Omental fat pad (tissue), 4 donors: ENCODE measurements at places on chromosomes 12 and 14.

- no peak for DNase-seq
Measured at GRCh38 chr14:95227279-95227860, 70.0 kb upstream of the DICER1 start.

DNA sequence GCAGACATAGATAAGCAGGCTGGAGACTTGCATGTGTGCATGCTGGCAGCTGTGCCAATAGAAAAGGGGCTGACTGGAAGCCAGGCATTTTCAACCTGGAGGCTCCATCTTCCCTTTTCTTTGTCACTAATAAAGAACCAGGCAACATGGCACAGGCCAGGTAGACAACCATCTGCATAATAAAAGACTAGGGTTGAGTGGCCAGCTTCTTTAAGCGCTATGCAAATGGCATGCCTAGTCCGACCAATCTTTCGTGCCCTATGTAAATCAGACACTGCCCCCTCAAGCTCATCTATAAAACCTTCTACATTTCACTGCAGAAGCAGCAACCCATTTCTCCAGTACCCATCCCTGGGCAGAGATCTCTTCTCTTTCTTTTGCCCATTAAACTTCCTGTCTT lies 4.6 kb upstream of the KLRC1 start:
- no peak for DNase-seq

GRCh38 chr14:67186789-67187584 lies 2.3 kb upstream of the GARIN2 start:
- no peak for DNase-seq

DNA sequence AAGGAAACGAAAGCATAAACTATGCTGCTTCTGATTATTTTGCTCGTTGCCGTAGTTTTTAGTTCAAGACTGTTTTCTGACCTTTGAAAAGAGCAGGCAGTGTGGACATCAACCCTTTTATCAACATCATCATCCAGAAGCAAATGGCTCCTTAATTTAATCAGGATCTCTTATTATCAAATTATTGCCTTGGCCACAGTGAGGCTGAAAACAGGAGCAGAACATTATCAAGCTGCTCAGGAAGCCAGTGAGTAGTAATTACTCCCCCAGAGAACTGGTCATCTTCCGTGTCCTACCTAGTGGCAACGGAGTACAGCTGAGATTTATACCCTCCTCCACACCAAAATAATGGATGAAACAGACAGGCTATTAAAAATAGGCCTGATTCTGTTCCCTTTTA lies 2.2 kb upstream of the DIABLO start:
- DNase-seq: no peak

GRCh38 chr14:69666690-69667211 lies 55.4 kb downstream of the SUSD6 start:
- no peak for DNase-seq

GRCh38 chr12:41277100-41277945 lies 89.2 kb downstream of the PDZRN4 start:
- no peak for DNase-seq

- no peak for DNase-seq
Measured at GRCh38 chr14:59123975-59124374, 64.5 kb upstream of the DAAM1 start.

GRCh38 chr14:90829677-90830076 lies 13.4 kb upstream of the TTC7B start:
- DNase-seq: no peak

DNA sequence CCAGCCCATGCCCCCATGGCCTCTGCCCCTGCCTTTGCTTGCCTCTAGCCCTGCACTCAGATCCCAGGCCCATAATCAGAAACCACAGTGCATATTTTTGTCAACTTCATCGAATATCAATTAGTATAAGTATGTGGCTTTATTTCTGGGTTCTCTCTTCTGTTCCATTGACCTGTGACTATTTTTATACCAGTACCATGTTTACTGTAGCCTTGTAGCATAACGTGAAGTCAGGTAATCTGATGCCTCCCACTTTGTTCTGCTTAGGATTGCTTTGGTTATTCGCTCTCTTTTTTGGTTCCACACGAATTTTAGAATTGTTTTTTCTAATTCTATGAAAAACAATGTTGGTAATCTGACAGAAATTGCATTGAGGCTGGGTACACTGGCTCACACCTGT lies 14.9 kb downstream of the EEA1 start:
- no peak for DNase-seq

- no peak for DNase-seq
Measured at GRCh38 chr12:13956060-13956590, 25.3 kb downstream of the GRIN2B start.

DNA sequence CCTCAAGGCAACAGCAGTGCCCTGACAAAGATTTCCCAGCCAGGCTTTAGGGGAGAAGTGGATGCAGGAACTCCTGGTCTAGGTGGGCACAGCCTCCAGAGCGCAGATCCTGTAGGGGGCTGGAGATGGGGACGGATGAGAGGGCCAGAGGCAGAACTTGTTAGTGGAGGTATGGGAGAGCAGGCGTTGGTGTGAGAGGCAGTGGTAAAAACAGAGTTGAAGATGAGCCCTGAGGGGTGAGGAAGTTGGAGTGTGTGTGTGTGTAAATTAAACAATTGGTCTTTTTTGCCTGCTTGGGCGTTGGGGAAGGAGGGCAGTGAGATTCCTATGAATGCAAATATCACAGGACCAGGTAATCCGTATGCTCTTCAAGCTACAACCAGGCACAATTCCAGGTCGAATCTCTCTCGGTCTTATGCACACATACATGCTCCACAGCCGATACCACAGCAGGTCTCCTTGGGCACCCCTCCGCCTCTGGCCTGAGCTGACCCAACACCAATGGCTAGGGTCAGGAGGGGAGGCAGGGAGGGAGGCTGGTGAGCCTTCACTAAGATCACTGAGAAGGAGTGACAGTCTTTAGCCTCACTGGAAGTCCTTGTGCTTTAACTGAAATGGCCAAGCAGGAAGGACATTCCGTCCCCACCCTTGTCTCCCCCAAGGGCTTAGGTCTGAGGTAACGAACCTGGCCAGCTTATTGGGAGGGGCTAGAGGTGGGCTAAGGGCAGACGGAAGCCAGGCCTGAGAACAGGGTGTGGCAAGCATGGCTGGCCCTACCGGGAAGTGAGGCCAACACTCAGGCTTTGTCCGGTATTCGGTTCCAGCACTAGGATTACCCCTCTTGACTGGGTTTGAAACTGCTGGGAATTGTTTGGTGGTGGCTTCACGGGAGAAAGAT lies 1.5 kb upstream of the KRT7 start:
- peak; percentile 16 for DNase-seq

DNA sequence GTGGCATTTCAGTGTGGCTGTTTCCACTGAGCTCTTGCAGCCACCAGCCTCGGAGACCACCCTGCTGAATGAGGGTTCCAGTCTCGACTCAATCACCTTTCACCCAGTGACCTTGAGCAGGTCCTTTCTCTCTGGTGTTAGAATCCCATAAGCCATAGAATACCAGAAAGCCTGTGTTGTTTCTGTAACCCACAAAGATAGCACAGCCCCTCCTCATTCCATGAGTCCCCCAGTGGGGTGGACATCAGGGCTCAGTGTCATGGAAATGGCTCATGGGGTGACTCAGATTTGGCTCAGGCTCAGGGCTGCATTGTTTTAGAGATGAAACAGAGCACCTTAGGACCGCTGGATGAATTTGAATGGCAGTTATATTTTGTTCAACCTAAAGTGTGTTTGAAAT lies 171.5 kb downstream of the PTPN11 start:
- DNase-seq: no peak
